ENCODE measurements at places on chromosomes 2 and 18.

- DNase-seq = no peak
These were observed 32.2 kb downstream of the PELI1 start for GRCh38 chr2:64112016-64112415.

GRCh38 chr2:237432484-237433092 is 18.6 kb upstream of the COL6A3 start:
- DNase-seq = no peak

- DNase-seq = no peak
These were observed 16.9 kb upstream of the PAPOLG start for GRCh38 chr2:60739156-60739555.

- no peak for DNase-seq
These were observed 162.0 kb downstream of the SPP2 start for GRCh38 chr2:234212534-234212933.

DNA sequence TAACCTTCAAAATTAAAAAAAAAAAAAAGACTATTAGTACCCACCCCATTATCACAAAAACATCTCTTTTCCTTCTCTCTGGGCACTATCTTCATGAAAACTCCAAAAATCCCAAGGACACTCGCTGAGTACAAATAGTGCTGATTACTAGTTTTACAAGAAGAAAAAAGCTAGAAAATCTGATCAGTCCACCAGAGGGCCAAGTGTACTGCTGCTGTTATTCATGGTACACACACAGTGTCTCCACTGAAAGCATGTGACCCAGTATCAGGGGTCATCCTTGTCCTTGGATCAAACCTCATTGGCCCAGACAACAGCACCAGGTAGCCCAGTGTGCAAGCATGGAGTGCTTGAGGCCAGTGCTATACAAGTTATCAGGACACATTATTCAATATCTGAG is 382.7 kb upstream of the KLHL29 start:
- DNase-seq = no peak

Data from iPS DF 6.9 (cell line).